Effector CD4-positive, alpha-beta T cell (primary cell): ENCODE measurements at places on chromosomes 1 and 21.

DNA sequence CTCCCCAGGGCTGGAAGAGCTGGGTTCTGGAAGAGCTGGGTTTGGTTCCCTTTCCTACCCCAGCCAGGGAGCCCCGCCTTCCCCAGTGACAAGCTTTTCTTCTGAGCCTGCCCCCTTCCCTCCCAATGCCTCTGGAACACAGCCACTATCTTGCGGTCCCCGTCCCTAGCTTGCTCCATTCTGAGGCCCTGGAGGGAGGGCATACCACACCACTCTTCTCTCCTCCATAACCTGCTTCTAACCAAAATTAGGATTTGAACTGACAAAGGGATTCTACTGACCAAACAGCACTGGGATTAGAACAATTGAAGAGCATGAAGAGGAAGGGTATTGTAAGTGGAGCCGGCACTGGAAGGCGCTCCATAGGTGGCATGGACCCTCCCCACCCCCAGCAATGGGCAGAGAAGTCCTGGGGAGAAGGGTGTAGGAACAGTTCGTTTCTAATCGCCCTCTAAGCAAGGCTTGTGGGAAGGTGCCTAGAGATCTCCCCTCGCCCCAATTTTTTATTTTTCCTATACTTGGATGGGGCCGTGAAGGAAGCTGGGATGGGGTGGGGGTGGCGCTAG is 690 bp downstream of the C1orf216 start:
- no peak for DNase-seq

- no peak for DNase-seq
Measured at GRCh38 chr1:162944974-162945674, 84.1 kb upstream of the CCDC190 start.

- DNase-seq, result no peak
Measured at GRCh38 chr1:24896176-24896575, 33.9 kb downstream of the RUNX3 start.

DNA sequence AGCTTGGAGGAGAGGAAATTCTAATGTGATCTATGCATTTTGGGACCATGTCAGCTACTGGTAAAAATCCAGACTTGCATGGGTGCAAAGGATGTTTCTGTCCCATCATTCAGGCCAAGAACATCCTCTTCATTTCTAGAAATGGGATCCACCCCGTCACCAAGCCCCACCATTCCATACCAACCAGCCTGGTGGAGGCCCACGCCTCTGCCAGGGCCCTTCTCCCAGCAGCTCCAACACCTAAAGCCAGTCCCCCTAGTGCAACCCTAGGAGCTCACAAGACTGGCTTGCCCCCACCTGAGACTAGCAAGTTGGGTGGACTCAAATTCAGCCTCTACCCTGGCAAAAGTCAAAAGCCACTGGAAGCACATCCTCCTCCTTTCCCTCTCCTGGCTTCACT is 1.9 kb downstream of the ARHGEF11 start:
- no peak for DNase-seq

GRCh38 chr1:160161965-160162705 is 10.7 kb downstream of the ATP1A4 start:
- DNase-seq, result no peak

GRCh38 chr1:98090351-98090750 is 169.5 kb upstream of the DPYD start:
- no peak for DNase-seq

GRCh38 chr1:201537028-201537427 is 1.9 kb upstream of the NAV1 start:
- no peak for DNase-seq

DNA sequence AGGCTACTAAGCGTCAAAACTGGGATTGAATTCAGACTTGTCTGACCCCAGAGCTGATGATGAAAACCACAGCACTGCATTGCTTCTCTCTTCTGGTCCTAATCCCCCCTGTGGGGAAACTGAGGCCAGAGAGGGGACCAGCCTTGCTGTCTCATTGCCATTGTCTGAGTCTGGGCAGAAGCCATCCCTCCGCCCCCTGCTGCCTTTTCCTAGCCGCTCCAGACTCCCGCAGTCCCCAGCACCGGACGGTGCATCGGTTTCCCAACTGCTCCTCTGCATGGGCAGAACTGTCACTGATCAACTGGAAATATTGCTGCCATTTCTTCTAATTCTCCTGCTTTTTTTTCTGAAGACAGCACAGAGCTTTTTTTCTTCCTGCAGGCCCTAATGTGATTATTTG is 157.4 kb downstream of the ACTL8 start:
- no peak for DNase-seq

GRCh38 chr1:167429612-167430011 is 88.7 kb downstream of the CD247 start:
- no peak for DNase-seq

DNA sequence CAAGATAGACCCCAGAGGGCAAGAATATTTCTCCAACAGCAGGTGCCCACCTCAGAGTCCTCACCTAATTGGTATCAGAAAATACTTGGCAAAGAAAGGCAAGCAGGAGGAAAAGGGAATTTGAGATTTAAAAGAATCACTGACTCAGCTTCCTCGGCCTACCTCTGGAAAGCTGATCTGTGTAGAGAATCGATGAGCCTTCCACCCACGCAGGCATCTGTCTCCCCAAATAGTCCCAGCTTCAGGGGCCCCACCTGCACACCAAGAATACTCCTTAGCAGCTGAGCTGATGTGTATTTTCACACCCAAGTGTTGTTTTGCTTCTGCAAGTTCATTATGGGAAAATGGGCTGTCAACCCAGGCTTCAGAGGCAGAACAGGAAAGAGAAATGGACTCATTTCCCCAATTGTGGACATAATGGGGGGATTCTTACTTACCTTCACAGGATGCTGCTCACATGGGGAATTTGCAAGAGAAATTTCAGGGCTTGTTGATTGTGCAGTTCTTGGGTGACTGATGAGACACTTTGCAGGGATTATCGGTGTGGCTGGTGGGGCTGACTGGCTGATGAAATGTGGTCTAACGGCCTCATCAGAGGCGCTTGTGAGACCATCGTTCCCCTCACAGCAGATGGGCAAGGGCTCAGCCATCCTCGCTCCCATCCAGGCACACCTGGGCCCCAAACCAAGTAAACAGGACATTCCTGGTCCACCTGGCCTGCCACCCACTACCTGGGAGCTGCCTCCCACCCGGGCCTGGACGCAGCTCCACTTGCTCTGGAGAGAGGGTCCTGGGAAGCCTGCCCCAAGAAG is 436.3 kb downstream of the PTPRU start:
- DNase-seq, result no peak

GRCh38 chr1:62384276-62385005 is 52.4 kb upstream of the USP1 start:
- no peak for DNase-seq

GRCh38 chr1:92923664-92924063 is 37.6 kb downstream of the DIPK1A start:
- DNase-seq, result no peak
